Stimulated activated CD4-positive, alpha-beta T cell treated with anti-CD3 and anti-CD28 coated beads, Interleukin-1b, Interleukin-23, amount 100 ng/mL, for 1 hour (primary cell): ENCODE measurements at places on chromosomes 4 and X.

DNA sequence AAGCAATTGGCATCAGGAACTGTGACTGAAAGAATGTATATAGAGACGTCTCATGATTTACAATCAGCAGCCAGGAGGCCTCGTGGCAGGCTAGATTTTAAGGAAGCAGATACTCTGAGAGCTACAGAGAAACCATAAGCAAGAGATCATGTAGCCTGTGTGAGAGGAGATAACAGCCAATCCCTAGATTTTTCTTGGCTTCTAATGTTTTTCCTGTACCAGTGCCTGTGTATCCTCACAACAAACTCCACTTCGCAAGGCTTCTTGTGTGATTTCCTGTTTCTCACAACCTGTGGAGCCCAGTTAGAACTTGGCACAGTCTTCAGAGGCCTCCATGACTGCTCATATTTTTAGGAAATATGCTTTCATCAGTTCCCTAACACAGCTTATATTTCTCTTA lies 147.9 kb downstream of the PTCHD1 start:
- DNase-seq, result no peak

- DNase-seq, result no peak
These were observed 90.3 kb downstream of the JAKMIP1 start for GRCh38 chr4:6109842-6110560.

- DNase-seq, result no peak
These were observed 77.2 kb downstream of the FHIP1A start for GRCh38 chr4:151486168-151486567.

- no peak for DNase-seq
These were observed 335.5 kb downstream of the ZNF674 start for GRCh38 chrX:46209768-46210167.

- no peak for DNase-seq
These were observed 198.0 kb downstream of the CBR4 start for GRCh38 chr4:168811786-168812651.
